Cardiac septum (tissue), 1 donor: ENCODE measurements at places on chromosomes 16 and 17. TPM values are rescaled to one million over a fixed set of nuclear protein-coding genes. Genes with fewer than 3 reads are reported as not detected.

The CDH16 gene
- total RNA-seq, result 0.35 TPM

The KRTAP17-1 gene
- total RNA-seq, result not detected

The CORO7 gene
- 11.9 TPM for total RNA-seq

The KRT36 gene
- total RNA-seq, result not detected

- DNase-seq, result no peak
Measured at GRCh38 chr16:68197250-68197649, 38.7 kb downstream of the ESRP2 start.

- no peak for DNase-seq
Measured at GRCh38 chr17:47243737-47244598, 9.7 kb upstream of the ITGB3 start.

DNA sequence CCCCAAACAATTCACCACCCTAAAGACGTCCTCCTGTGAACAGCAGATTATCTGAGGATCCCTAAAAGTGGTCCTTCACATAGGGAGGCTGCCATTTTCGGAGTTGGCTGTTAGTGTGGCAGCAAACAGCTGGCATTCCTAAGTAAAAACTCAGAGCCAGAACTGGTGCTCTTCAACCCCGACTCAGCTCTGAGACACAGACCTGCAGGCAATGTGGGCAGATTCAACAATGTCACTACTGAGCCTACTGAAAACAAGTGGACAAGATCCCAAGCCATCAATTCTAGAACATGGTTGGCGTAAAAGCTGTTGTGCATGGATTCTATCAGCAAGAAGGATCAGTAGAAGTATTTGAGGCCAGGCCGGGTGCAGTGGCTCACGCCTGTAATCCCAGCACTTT lies 247.2 kb downstream of the NTN1 start:
- DNase-seq, result no peak

DNA sequence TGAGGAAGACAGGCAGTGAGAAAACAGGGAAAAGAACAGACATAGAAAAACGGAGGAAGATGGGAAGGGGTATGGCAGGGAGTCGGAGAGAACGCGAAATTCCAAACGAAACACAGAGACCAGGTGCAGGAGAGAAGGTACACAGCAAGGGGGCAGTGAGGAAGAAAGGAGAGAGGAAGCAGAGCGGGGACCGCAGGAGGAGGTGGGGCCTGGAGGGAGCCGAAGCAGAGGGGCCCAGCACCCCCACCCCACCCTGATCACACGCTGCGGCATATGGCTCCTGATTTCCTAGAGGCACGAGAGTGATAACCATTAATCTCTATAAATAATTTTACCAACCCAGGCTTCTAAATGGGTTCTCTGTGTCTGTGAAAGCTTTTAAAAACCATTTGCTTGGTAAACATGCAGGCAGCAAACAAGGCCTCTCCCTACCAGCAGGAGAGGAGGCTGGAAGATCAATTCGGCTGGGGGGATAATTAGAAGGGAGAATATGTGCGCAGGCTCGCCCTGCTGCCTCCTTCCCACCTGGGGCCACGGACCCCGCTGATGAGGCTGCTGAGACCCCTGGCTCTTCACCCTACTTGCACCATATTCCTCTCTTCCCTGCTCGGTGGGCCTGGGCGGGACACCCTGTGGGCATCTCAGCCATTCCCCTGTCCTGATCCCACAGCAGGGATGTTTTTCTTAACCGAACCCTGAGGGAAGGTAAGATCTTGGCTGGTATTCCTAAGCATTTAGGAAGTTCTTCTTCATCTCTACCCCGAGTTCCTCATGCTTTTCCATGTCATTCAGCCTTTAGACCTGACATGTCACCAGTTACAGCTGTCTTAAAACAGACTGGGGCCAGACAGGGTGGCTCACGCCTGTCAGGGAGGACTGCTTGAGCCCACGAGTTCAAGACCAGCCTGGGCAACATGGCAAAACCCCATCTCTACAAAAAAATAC lies 86.7 kb downstream of the TMEM132E start:
- DNase-seq, result no peak

- DNase-seq, result no peak
Measured at GRCh38 chr17:40493697-40494096, 7.7 kb downstream of the TNS4 start.

- DNase-seq, result no peak
Measured at GRCh38 chr17:48825446-48826381, 5.1 kb upstream of the CALCOCO2 start.

DNA sequence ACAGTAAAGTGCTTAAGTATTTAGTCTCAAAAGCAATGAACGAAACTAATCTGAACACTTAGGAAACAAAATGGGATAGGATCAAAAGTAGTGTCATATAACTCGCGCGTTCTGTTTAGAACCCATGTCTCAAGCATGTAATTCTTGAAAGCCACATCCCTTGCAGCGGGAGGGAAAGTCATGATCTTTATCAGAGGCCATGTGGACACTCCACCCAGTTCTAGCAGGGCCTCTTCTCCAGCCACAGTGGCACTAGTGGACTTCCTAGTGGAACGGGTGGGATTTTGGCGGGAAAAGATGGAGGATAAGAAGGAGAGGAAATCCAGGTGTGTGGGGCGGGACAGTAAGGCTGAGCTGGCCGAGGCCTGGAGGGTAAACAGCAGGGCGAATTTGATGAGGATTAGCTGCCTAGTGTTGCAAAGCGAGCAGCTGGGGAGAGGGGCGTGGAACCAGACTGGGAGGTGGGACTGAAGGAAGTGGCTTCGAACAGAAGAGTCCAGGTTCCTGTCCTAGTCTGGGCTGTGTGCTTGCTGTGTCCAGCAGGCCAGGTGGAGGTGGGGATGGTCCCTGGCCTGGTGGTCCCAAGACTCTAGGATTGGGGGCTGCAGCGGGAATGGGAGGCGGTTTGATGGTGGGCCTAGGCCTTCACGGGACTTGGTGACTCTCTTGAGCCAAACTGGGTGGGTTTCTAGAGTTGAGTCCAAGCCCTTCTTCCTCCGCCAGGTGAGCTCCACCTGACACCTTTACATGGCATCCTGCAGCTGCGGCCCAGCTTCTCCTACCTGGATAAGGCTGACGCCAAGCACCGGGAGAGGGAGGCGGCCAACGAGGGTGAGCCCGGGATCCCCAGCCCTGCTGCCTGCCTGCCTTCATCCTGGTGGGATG lies 15.9 kb downstream of the POLR3E start:
- no peak for DNase-seq

DNA sequence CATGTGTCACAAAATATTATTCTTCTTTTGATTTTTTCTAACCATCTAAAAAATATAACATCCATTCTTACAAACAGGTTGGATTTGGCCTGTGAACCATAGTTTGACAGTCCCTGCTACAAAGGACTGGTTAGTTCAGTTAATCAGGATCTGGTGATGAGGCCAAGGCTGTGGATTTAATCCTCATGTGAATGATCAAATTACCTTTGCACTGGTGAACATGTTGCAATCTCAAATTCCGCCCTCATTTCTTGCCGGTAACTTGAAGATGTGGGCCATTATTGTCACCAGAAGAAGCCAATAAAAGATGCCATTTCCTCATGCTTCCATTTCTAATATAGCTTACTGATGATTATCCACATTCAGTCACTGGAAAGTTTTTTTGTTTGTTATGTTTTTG lies 35.3 kb upstream of the YPEL2 start:
- no peak for DNase-seq

GRCh38 chr16:66488505-66488904 lies 61.4 kb downstream of the BEAN1 start:
- DNase-seq, result no peak

DNA sequence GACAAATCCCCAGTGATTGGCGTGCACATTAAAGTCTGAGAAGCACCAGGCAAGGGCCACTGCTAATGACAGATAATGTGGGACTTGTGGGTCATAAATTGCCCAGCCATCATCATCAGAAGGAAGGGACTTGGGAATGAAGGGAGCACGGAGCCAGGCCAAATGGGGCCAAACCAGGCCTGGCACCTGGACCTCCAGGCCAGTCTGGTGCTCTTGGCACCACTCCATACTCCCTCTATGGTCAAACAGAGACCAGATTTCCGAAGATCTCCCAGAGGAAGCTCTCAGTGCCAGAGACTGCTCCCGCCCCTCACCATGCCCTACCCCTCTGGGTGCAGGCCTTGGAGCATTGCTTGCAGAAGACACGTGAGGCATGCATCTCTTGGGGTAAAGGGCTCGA lies 142.2 kb downstream of the CCDC182 start:
- no peak for DNase-seq

DNA sequence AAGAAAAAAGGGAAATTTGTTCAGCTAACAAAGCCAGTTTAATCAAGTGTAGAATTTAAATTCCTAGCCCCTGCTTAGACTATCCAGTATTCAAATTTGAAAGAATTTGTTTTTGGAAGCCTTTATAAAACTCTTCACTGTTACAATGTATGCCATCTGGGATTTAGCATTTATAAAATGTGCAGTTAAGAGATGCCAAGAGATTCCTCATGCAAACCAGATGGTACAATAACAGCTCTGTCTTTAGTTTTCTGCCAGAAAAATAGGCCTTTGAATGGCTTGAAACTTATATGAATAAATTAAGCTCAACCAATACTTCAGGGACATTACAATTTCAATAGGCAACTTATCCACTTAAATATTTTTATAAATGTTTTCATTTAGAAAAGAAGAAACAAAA lies 6.8 kb upstream of the ANKS4B start:
- DNase-seq, result no peak

DNA sequence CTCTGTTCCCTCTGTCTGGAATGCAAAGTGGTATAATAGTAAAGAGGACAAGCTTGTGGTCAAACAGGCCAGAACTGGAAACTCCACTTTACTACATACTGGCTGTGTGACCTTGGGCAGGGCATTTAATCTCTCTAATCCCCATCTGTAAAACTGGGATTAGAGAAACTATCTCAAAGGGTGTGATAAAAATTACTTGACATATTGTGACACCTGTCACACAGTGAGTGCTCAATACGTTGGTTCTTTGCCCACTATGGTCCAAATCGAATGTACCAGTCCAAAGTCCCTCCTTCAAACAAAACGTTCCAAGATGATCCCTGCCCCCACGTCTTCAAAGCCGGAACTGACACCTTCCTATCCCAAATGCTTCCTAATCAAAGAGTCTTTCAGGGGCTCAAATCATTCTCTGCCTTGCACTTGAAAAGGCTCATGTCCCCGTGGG lies 734 bp downstream of the PGAP3 start:
- no peak for DNase-seq

DNA sequence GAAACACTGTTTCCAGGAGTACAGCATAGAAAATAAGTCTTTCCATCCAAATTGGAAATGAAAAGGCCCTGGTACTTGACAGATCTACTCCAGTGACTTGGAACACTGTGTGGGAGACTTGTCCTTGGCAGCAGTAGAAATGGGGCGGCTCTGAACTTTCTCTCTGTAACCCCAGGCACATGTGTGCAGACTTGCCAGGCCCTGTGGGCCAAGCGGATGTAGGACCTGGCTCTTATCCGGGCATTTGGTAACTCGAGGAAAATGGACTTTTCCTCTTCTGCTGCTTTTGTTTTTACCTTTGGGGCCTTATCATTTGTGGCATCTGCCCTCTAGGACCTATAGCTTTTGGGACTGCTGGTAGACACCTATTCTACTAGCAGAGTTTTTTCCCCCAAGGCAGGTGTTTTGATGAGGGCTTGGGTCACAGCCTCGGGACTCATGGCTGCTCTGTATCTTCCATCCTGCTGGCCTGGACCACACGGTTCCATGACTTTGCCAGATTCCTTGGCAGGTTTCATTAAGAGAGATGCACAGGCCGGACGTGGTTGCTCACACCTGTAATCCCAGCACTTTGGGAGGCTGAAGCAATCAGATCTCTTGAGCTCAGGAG lies 43.5 kb downstream of the SMPD3 start:
- no peak for DNase-seq
